ENCODE measurements at places on chromosomes 11 and 22.

DNA sequence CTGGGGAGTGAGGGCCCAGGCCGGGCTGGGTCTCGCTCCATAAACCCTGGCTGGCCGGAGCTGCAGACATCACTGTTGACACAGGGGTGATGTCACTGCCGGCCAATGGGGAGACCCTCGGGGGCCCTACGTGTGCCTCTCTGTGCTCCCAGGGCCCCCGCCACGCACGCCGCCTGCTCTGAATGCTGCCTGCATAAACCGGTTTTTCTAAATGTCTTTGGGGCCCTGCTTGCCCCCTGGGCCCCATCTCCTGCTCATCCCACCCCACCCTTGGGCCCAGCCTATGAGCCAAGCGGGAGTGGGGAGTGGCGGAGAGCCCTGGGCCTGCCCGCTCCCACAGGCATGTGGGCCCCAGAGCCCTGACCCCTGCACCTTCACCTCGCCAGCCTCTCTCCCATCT lies 7.7 kb downstream of the H19 start:
- DNase-seq, result no peak

GRCh38 chr22:38792833-38793232 lies 1.1 kb downstream of the DNAL4 start:
- no peak for DNase-seq

- no peak for DNase-seq
Measured at GRCh38 chr11:101797335-101797734, 117.5 kb upstream of the CEP126 start.

GRCh38 chr11:8310743-8311298 lies 47.1 kb upstream of the LMO1 start:
- no peak for DNase-seq

GRCh38 chr22:44797181-44797725 lies 44.9 kb downstream of the ARHGAP8 start:
- DNase-seq, result no peak

- DNase-seq, result no peak
Measured at GRCh38 chr11:120398132-120398531, 61.9 kb downstream of the ARHGEF12 start.

DNA sequence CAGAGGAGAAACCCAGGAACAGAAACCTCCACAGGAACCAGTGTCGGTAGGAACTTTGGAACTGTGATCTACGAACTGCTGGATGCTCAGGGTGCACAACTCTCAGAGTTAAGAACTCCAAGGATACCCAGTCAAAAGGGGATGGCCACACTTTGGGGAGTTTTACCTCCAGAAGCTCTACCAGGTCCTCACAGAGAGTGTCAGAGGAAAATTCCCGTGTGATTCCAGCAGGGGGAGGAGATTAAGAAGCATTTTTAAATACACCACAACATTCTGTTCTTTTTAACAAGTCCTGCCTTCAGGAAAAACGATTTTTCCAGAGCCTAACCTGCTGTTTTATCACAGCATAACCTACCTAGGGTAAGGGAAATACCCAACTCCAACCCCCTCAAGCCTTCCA lies 104.0 kb downstream of the SOX6 start:
- DNase-seq, result no peak

DNA sequence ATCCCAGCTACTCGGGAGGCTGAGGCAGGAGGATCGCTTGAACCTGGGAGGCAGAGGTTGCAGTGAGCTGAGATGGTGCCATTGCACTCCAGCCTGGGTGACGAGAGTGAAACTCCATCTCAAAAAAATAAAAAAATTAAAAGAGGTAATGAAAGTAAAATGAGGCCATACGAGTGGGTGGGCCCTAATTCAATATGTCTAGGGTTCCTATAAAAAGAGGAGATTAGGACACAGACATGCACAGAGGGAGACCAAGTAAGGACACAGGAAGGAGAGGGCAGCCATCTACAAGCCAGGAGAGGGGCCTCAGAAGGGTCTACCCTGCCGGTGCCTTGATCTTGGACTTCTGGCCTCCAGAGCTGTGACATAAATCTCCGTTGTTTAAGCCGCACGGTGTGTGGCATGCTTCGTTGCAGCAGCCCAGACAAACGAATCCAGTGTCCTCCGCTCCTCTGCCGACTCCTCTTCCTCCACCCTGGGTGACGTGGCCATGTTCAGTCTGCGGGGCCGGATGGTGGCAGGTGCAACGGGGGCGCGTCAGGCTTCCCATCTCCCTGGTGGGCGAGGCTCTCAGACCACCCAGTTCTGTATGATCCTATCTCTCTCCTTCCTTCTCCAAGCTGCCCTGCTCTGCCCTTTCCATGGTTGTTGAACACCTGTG lies 51.6 kb upstream of the PARVG start:
- DNase-seq, result no peak
